ENCODE measurements at places on chromosomes 7 and 10.

DNA sequence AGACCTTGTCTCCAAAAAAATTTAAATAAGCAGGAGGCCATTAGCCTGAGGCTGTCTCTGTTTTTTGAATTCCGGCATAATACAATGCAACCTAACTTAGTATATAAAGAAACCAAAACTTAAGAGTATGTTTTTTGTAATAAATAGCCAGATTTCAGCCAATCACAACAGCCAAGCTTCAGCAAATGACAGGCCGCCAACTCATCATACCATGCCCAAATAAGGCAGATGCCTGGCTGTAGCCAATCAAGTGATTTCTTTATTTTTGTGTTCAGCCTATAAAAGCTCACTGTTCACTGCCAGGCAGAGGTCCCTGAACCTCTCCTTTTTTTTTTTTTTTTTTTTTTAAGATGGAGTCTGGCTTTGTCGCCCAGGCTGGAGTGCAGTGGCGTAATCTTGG, 12.7 kb upstream of the PURB start:
- no peak for DNase-seq

DNA sequence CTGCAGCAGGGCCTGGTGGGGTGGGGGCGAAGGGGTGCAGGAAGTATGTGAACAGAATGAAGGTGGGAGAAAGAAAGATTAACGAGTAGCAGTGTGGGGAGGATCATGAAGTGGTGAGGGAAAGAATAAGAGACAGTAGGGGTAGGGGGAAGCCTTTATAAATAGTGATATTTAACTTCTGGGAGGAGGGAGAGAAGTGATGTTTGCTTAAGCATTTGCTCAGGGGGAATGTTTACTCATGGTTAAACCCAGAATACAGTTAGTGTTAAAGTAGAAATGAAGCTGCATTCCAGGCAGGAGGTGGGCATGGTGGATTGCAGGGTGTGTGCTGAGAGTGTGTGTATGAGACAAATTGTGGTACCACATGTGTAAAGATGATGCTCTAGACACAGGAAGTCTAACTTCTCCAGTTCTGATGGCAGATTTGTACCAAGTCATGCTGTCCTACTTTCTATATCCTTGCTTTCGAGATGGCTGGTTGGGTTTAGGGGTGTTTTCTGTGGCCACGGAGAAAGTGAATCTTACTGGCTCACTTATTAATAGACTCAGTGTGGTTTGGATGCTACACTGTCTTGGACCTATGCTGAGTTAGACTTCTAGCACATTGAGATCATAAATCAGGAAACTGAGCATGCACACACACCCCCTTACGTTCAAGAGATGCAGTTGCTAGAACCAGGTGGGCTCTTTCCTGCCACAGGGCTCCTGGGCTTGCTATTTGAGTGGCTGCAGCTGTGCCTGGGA, 10.6 kb upstream of the DNMBP start:
- no peak for DNase-seq

DNA sequence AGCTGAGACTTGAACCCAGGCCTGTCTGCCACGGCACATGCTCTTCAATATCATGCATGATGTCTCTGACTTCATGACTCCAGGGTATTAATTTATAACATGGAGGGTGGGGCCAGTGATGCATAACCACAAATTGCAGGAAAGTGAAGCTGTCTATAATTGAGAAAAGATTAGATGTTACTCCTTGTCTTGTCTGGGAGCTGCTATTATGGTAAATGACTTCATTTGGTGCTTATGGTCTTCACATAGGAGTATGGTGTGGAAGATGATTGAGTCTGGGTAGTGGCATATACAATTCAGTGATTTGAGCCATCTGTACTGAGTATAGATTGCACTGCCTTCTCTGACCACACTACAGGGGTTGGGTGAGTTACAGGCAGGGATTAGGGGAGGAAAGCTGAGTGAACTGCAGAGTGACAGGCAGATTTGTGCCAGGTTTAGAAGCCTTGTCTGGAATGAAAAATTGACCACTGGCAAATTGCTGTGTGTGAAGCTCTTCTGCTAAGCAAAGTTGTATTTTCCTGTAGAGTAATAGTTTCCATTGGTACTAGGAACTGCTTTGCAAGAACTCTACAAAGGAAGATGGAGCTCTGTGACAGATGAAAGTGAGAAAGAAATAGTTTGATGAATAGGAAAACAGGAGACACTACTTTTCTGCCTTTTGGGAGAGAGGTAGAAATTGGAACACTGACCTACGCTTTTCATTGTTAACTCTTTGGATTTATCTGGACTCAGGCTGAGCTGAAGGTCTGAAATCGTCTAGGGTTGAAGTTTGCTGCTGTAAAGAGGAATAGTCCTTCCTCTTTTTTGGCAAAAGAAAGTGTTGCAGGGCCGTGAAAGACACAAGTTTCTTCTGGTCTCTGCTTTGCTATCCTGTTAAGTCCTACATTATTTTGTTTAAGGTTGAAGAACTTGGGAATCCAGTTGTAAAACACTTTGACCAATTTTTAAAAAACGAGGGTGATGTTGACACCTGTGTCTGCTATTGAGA, 2.7 kb downstream of the SND1 start:
- no peak for DNase-seq

- no peak for DNase-seq
These were observed 20.7 kb downstream of the CREB3L2 start for GRCh38 chr7:137981175-137981574.

DNA sequence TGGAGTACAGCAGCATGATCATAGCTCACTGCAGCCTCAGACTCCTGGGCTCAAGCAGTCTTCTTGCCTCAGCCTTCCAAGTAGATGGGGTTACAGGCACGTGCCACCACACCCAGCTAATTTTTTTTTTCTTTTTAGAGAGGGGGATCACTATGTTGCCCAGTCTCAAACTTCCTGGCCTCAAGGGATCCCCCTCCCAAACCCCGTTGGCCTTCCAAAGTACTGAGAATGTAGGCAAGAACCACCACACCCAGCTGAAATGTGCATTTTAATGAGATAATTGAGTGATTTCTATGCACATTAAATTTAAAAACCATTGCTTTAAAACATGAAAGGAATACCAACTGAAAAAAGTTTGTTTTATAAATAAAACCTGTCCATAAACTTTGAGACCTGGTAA, 25.6 kb downstream of the MARCHF5 start:
- DNase-seq = no peak
